Activated T-cell treated with anti-CD3 and anti-CD28 coated beads, Interleukin-2, amount 50 U/mL, for 4 hours (primary cell): ENCODE measurements at places on chromosomes 7 and 10. TPM values are rescaled to one million over a fixed set of nuclear protein-coding genes. Genes with fewer than 3 reads are reported as not detected.
A peak's percentile ranks its signal among the peaks of the same experiment; 100 is the strongest.

GRCh38 chr10:73439605-73440312 lies 6.4 kb upstream of the MSS51 start:
- DNase-seq, result no peak

DNA sequence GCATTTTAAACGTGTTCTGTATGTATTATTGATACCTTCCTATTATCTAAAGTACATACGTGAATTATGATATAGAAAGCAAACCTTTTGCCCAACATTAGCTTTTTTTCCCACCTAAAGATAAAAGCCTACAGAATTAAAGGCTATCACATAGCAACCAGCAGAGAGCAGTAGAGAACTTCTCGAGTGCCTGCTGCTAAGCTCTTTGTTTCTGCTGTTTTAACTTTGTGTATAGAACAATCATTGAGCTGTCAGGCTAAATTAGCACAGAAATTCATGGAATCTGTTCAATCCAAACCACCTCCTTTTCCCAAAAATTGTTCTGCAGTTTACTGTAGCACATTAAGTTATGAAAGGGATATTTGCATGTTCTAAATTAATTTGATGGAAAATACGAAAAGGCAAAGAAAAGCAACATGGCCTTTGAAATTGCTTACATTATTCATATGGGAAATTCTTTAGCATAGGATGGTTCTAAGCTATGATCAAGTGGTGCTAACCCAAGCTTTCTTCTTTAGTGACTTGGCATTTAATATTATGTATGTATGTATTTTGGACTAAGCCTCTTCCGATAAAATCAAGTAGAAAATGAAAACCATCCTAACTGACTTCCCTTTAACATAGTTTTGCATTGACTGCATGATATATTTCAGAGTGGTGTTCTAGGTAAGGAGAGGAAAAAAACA lies 1288.5 kb downstream of the GATA3 start:
- DNase-seq, result no peak

GRCh38 chr10:103695584-103696005 lies 159.8 kb downstream of the SH3PXD2A start:
- no peak for DNase-seq

GRCh38 chr7:4772306-4772705 lies 3.1 kb upstream of the AP5Z1 start:
- DNase-seq, result no peak

GRCh38 chr7:44187636-44188416 lies 1.4 kb downstream of the GCK start:
- DNase-seq, result no peak

Gene PRPS1L1
- not detected for total RNA-seq

DNA sequence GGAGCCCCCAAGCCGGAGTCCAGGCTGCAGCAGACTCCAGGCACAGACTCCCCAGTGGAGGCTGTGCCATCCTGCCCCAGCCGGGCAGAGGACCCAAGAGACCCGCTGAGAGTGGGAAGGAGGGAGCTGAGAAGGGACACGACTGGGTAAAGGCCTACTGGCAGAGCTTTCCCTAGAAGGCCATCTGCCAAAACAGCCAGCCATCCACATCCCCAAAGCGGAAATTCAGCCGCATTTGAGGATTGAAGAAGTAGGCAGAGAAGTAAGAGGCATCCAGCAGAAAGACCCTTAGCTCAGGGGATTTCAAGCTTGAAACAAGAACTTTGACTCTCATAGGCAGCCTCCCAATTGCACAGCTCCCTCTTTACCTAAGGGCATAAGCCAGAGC lies 857 bp downstream of the CPXM2 start:
- no peak for DNase-seq

- DNase-seq, result no peak
Observed at GRCh38 chr7:30845426-30846135, 66.1 kb upstream of the AQP1 start.

DNA sequence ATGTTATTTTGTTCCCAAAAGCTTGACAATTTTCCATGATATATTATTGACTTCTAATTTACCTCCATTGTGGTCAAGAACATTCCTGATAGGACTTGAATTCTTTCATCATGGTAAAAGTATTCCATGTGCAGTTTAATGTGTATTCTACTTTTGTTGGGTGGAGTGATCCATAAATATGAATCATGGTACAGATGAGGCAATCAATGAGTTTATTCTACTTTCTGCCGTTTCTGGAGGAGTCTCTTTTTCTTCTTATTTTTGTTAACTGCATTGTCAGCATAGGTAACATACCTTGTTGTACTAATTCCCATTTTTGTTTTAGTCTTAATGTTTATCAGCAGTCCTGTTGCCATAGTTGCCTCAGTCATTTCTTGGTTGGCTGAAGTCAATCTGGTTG lies 69.6 kb downstream of the SHOC2 start:
- no peak for DNase-seq

DNA sequence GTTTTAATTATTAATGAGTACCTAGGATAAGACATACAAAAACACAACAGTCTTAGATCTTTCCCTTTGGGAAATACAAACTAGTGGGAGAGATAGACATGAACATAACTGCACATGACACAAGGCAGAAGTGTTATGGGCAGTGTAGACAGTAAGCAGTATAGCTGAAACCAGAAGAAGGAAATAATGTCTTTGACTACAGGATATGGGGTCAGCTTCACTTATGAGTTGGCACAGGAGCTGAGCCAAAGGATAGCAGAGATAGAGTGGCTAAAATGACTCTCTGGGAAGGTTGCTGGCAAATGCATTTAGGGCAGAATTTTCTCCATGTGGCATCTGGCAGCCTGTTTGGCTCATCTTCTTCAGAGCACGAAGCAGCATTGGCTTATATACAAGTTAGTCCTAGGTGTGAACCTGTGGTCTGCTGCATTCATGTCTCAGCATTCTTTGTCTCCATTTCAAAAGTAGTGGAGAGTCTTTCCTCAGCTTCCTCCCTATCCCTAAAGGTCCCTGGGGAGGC lies 60.3 kb upstream of the FEZF1 start:
- DNase-seq, result no peak

GRCh38 chr7:437329-438251 lies 82.1 kb downstream of the PDGFA start:
- no peak for DNase-seq

DNA sequence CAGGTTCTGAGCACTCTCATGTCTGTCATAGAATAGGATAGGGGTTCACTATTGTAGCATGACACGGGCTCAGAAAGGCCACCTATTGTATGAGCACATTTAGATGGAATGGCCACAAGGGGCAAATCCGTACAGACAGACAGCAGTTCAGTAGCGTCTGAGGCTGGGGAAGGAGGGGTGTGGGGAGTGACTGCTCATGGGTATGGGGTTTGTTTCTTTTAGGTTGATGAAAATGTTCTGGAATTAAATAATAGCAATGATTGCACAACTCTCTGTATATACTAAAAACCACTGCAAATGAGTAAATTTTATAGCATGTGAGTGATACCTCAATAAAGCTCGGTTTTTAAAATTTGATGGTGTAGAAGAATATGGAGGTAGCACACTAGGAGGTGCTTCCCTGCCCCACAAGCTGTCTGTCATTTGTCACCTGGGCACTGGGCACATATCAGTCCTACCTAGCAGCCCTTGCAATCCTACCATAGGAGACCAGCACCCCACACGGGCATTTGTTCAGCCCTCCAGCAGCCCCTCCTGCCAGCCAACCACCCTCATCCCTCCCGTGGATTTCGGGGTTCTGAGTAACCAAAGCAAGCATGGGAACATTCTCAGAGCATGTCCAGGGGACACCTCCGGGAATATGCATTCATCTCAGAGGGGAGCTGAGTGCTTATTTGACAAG lies 35.2 kb downstream of the KCNMA1 start:
- no peak for DNase-seq

Gene TMEM130
- not detected for total RNA-seq

- DNase-seq, result no peak
Observed at GRCh38 chr10:129972145-129972965, 8.3 kb upstream of the EBF3 start.

DNA sequence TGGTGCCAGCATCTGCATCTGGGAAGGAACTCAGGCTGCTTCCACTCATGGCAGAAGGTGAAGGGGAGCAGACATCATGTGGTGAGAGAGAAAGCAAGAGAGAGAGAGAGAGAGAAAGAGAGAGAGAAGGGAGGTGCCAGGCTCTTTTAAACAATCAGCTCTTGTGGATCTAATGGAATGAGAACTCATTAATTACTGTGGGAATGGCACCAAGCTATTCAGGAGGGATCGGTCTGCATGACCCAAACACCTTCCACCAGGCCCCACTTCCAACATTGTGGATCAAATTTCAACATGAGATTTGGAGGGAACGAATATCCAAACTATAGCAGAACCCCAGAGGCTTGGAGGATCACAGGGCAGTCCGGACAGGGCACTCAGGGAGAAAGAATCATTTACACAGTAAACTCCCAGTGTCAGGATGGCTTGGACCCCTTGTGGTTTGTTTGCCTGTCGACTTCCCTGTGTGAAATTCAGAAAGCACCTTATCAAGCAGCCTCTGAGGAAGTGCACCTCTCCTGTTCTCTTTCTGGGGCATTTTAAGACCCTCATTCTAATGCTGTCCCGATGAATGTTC lies 308.5 kb downstream of the REEP3 start:
- no peak for DNase-seq

Gene PTTG1IP2
- not detected for total RNA-seq

GRCh38 chr10:132022241-132022640 lies 40.5 kb upstream of the BNIP3 start:
- DNase-seq, result no peak

GRCh38 chr10:42827201-42827600 lies 44.6 kb downstream of the BMS1 start:
- DNase-seq, result no peak

DNA sequence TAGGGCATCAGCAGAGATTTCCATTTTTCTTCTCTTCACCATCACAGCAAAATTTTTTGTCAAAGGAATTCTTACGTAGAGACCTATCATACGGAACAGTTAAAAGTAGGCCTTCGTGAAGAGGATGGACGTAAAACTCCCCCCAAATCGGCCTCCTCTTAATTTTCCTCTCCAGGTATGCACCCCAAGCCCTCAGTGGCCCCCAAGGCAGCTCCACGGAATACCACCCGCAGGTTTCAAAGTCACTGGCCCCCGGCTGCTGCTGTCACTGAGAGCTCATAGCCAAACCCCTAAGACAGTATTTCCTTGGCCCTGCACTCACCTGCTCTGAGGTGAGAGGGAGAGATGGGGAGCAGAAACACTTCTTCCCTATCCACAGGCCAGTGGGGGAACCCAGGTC lies 8.8 kb downstream of the PODXL start:
- no peak for DNase-seq

- DNase-seq, result no peak
Observed at GRCh38 chr10:63611078-63611477, 89.9 kb downstream of the REEP3 start.

DNA sequence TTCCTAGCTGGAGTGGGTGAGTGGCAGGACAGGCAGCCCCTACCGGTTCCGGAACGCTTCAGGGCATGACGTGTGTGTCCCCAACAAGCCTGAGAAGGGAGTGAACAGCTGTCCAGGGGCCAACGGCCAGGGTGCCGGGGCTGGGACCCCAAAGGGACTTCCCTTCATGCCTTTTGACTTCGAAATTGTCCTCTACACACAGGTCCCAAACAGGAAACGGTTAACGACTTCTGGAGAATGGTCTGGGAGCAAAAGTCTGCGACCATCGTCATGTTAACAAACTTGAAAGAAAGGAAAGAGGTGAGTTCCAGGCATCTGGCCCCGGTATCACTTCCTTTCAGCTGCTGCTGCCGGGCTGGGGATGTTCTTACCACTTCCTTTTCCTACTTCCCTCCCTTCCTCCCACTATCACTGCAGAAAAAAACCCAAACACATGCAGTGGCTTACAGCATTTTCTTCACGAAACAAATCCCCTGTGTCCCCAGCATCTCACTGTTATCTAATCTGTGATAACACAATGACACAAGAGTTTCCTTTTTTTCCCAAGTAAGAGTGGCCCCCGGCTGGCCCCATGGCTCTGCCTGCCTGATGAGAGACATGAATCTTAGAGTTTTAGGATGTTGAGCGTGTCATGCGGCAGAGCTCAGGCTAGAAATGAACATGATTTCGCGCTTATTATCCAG lies 63.2 kb downstream of the MKI67 start:
- DNase-seq, result peak; percentile 46

GRCh38 chr10:14858338-14858960 lies 20.2 kb upstream of the SUV39H2 start:
- no peak for DNase-seq

- DNase-seq, result no peak
Observed at GRCh38 chr7:90626013-90626412, 29.9 kb downstream of the CDK14 start.

- no peak for DNase-seq
Observed at GRCh38 chr7:146314962-146315361, 198.4 kb downstream of the CNTNAP2 start.

DNA sequence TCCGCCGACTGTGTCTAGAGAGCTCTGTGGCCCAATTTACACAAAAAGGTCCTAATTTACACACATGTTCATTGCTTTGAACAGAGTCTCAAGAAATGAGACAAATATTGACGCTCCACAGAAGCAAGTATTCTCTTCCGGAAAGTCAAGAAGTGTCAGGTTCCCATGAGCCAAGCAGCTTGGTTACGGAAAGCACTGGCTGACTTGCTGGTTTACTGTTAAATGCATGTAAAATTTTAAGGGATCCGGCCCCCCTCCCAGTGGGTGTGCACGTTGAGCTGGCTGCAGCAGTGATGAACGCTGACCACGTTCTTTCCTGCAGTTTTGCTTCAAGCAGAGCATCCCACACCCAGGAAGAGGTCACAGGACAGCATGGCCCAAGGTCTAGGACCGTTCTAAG lies 76.8 kb downstream of the DIP2C start:
- DNase-seq, result no peak

Gene VSTM2A
- not detected for total RNA-seq

DNA sequence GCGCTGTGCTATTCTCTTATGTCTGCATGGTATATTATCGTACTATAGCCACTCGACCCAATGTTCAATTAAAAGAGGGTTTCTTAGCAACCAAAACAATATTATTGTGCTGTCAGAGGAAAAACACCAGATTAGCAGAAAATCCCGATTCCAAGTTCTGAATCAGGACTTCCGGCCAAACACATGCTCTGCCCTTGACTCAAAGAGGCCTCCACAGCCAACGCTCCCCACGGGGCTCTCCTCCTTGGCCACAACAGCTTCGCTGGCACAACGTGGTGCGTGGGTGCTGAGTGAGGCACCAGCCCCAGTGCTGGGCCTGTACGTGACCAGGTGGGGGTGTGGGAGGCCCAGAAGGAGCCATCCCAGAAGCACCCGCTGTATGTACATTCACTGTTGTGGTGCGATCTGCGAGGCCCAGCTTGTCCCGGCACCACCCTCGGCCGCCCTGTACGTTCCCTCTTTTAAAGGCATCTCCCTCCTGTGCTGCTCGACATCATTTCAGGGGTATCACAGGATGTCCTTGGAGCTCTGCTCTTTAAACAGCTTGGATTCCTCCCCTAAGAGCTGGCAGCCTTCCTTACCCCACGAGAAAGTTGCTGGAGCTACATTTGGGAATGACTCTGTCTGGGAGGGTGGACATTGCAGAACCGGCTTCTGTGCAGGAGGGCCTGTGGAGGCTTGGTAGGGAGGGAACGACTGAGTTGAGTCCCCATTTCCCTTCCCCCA lies 736.2 kb downstream of the PARD3 start:
- no peak for DNase-seq
